ENCODE measurements at places on chromosomes 1 and 21. TPM values are rescaled to one million over a fixed set of nuclear protein-coding genes. Genes with fewer than 3 reads are reported as not detected.

The NUP133 gene
- 37.5 TPM for total RNA-seq

The MYBPH gene
- 0.39 TPM for total RNA-seq

The TTC22 gene
- total RNA-seq: not detected

The FCRL1 gene
- total RNA-seq: not detected

The TMPRSS2 gene
- not detected for total RNA-seq

The TAS1R1 gene
- total RNA-seq: not detected

The EPHX1 gene
- 26.0 TPM for total RNA-seq

The GCSAML gene
- total RNA-seq: not detected

The GNAI3 gene
- 14.0 TPM for total RNA-seq

The CYP4B1 gene
- total RNA-seq: not detected

The LRRN2 gene
- total RNA-seq: not detected

The LHX8 gene
- not detected for total RNA-seq

The ANXA9 gene
- total RNA-seq: 0.37 TPM

The TLR5 gene
- 0.73 TPM for total RNA-seq

The UQCRHL gene
- total RNA-seq: 2.2 TPM

The NPPB gene
- total RNA-seq: not detected

The GPR137B gene
- total RNA-seq: 15.4 TPM

The KCNK2 gene
- 8.6 TPM for total RNA-seq

The SPTA1 gene
- not detected for total RNA-seq

The RCAN1 gene
- 26.2 TPM for total RNA-seq

The OR10J1 gene
- total RNA-seq: not detected

The SPRR5 gene
- total RNA-seq: not detected

The RGS4 gene
- total RNA-seq: 25.8 TPM

The OR2T12 gene
- not detected for total RNA-seq

The OR2L3 gene
- total RNA-seq: not detected

The PKNOX1 gene
- 12.9 TPM for total RNA-seq

The PCP4 gene
- total RNA-seq: not detected

The G0S2 gene
- total RNA-seq: 23.9 TPM
